ENCODE measurements at places on chromosomes 11 and 22.

DNA sequence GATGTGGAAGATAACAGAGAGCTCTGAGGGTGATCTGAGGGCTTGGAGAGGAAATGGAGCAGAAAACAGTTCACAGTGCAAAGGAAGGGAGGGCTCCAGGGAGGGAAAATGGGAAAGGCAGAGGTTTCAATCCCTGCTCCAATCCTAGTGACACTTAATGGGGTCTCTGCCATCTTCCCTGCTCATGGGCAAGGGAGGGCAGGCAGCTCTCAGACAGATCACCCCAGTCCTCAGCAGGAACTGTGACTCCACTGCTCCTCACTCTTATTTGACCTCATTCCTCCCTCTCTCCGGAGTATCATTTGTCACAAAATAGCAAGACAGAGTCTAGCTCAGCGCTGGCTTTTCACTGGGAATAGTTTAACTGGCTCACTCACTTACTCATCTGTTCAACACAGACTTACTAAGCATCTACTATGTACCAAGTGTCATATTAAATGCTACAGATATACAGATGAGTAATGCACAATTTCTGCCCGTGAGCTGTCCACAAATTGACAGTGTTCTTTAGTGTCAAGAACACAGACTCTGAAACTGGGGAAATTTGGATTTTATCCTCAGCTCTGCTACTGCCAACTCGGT lies 817.4 kb downstream of the OPCML start:
- DNase-seq, result no peak

GRCh38 chr11:64758330-64759079 lies 1.3 kb downstream of the PYGM start:
- peak; percentile 38 for DNase-seq

GRCh38 chr22:20590477-20591294 lies 83.3 kb downstream of the MED15 start:
- peak; percentile 30 for DNase-seq

DNA sequence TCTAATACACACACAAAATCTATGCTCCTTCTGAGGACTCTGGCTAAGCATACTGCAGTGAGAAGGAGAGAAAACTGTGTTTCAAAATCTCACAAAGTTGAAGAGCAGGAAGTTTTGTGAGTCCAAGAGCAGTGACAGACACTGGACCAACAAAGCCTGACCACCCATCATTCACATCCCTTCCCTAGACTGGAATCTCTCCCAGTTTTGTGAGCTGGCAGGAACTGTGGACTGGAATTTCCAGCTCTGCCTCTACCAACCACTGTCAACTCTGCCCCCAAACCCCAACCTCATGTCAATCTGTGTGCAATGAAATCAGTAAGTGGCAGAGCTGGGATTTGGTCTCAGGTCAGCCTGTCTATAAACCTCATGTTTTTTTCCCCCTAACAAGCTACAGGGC lies 112.6 kb downstream of the ARL14EP start:
- DNase-seq, result no peak

DNA sequence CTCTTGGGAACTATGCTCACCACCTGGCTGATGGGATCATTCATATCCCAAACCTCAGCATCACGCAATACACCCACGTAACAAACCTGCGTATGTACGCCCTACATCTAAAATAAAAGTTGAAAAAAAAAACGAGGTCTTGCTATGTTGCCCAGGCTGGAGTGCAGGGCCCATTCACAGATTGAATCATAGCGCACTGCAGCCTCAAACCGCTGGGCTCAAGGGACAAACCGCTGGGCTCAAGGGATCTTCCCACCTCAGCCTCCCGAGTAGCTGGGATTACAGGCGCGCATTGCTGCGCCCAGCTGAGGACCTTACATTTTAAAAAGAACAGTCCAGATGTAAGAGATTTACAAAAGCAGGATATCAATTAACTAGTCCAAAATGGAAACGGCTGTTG lies 41.9 kb upstream of the EMID1 start:
- DNase-seq, result no peak

DNA sequence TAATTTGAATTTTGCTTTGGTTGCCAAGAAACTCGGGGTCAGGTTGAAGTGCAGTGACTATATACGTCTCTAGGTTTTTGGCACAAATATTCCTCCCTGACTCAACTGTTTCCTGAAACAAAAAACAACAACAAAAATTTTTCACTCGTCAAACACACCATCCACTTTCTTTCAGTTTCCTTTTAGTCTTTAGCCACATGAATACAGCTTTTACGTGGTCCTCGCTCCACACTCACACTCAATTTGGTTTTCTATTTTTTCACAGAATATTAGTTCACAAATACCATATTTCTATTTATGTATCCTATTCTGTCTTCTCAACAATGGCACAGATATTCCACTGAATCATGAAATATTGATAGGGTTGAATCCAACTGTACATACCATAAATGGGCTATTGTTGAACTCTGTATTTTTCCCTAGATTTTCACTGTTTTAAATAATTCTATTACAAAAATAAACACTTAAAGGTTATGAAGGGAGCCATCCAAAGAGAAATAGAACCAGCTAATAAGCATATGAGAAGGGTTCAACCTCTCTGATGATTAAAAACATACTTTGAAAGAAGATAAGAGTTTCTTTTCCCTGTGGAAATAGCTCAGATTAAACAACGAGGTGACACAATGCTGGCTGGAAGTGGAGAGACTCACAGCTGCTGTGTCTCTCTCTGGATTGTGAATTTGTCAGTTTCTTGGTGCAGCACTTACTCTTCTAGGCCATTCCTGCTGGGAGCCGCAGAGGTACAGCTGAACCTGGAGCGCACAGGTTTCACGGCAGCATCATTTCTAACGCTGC lies 5.1 kb upstream of the FBLN1 start:
- no peak for DNase-seq

GRCh38 chr11:113468726-113469345 lies 6.4 kb downstream of the DRD2 start:
- no peak for DNase-seq

DNA sequence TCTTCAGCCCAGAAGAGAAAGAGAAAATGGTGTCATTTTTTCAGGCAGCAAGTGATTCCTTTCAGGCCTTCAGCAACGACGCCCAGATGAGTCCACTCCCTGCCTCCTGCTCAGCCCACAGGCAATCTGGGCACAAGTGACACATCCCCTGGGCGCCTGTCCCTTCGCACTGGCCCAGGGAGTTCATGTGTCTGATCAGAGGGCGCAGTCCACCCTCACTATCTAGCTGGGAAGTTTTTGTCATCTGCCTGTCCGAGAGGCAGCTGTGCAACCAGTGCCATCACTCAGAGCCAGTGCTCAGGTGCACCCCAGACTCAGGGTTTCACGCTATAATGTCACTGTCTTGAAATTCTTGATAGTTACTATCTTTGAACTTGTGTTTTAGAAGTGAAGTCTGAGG lies 1.4 kb upstream of the KCNQ1OT1 start:
- DNase-seq, result no peak

DNA sequence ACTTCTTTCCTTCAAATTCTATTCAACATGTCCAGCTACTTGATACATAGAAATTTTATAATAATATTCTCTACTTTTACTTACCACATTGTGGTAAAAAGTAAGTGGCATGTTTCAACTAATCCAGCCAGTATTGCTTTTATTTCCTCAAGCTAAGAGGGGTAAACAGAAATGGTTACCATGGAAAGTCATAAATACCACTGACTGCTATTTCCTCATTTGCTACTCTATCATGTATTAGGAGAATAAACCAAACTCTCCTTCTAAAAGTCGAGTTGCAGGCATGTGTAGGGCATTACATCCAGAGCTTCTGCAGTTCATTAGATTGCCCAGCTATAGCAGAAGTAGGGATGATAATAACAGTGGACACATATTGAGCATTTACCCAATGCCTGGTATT lies 208.4 kb downstream of the MAML2 start:
- no peak for DNase-seq

DNA sequence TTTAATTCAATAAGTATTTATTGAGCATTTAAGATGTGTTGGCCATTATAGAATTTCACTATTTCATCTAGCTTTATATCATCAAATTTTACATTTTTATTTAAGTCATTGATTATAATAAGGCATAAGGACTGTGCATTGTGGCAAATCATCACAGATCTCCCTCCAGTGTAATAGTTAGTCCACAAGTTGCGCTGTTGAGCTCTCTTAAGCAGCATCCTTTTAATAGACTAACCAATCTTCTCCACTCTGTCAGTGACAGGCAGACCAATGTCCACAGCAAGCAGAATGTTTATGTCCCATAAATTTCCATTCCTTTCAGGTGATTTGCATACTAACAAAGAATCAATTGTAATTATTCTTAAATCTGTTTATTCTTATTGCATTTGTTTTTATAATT lies 595.3 kb upstream of the CCDC90B start:
- no peak for DNase-seq

- DNase-seq, result no peak
Observed at GRCh38 chr11:92545906-92546471, 321.4 kb downstream of the FAT3 start.

GRCh38 chr22:50145721-50146438 lies 24.7 kb upstream of the PANX2 start:
- DNase-seq, result no peak

GRCh38 chr11:64628596-64628995 lies 37.6 kb downstream of the SLC22A12 start:
- DNase-seq, result no peak

GRCh38 chr11:94310191-94310875 lies 6.0 kb downstream of the IZUMO1R start:
- DNase-seq, result no peak

DNA sequence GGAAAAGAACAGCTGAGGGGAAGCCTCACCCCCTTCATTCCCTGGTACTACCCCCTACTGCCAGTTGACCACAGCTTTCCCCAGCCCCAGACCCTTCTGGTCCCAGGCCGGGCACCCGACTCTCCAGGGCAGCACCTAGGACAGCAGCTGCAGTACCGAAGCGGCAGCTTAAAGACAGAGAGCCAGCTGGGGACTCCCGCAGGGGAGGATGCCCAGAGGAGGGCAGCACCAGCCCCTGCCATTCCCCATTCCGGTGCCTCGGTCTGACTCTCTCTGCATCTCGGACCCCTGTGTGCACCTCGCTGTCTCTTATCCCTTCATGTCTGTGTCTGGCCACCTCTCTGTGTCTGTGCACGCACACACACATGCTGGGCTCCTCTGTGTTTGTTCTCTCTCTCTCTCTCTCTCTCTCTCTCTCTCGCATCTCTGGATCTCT lies 9.4 kb downstream of the IGSF9B start:
- peak; percentile 70 for DNase-seq

DNA sequence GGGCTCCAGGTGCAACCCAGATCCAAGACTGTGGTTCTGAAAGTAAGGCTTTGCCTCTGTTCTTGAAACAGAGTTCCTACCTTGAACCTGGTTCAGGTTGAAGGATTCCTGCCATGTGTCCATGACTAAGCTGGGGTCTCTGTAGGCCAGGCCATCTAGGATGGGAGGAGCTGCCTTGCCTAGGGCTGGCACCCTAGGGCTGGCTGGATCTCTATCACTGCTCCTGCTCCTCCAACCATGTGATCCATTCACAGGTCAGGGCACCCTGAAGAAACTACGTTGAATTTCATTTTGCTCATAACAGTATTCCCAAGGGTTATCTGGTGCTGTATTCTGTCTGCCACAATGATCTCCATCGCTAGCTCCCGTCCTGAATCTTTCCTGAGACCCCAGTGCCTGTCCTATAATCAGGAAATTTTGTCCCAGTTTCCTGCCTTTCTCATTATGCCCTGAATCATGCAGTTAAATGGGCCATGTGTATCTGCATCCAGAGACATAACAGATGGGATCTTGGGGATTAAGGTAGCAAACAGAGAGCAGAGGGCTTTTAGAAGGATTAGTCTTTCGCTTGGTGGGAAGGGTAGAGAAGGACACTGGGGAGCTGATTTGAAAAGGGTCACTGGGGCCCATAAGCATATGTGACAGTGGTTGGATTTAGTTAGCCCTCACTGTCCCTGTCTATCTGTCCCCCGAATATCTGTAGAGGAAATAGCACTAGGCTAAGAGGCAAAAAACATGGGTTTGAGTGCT lies 98.2 kb upstream of the MTMR2 start:
- no peak for DNase-seq

GRCh38 chr22:27019827-27020226 lies 362.4 kb downstream of the MIAT start:
- no peak for DNase-seq

- no peak for DNase-seq
Observed at GRCh38 chr22:37803195-37803638, 4.5 kb upstream of the GCAT start.
